HFFc6 (cell line): ENCODE measurements at places on chromosomes 1 and 21. TPM values are rescaled to one million over a fixed set of nuclear protein-coding genes. Genes with fewer than 3 reads are reported as not detected.

Gene IVL
- total RNA-seq = not detected in 3 replicates

Gene TEX50
- not detected in 2 replicates for total RNA-seq

Gene C1orf94
- total RNA-seq = not detected in 3 replicates

- DNase-seq = no peak
- no peak overlapping the region for H3K27ac ChIP-seq
- no peaks in the 10 kb centered on the region; the same call in none of the 2 replicates for H3K27me3 ChIP-seq
- no peak overlapping the region for H3K4me3 ChIP-seq
- peaks cover 24% of the 10 kb centered on the region for H3K4me1 ChIP-seq
Observed at GRCh38 chr1:206729507-206729906, 41.1 kb upstream of the IL19 start.

- DNase-seq = no peak
- peak overlapping the region; percentile 88 for H3K4me3 ChIP-seq
- H3K27me3 ChIP-seq = peaks cover 2% of the 10 kb centered on the region; the same call in 1 of the 2 replicates
- peak overlapping the region; percentile 78 for H3K27ac ChIP-seq
Observed at GRCh38 chr21:32413015-32413504, 554 bp downstream of the EVA1C start.

GRCh38 chr1:67645495-67646144 is 39.4 kb upstream of the GADD45A start:
- H3K27me3 ChIP-seq = no peaks in the 10 kb centered on the region
- no peak for DNase-seq
- H3K4me3 ChIP-seq = no peak overlapping the region
- no peaks in the 10 kb centered on the region; the same call in 1 of the 2 replicates for H3K4me1 ChIP-seq

DNA sequence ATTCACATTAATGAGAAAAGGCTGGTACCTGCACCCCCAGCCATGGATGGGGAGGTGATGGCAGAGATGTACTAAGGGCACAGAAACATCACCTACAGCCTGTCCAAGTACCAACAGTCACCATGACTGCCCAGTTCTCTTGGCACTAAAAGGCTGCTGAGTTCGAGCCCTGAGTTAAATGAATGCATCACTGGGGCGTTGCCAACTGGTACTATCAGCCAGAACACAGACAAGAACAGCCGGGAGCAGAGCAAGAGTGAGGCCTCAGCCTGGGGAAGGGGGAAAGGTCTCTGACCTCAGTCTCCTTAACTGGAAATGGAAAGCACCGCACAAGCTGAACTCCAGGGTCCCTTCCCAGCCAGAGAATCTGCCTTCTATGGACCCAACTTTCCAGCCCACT is 60.5 kb downstream of the GLIS1 start:
- no peak overlapping the region for H3K27ac ChIP-seq
- H3K4me3 ChIP-seq = no peak overlapping the region
- H3K4me1 ChIP-seq = no peaks in the 10 kb centered on the region
- H3K36me3 ChIP-seq = no peaks in the 10 kb centered on the region
- H3K27me3 ChIP-seq = peaks cover 28% of the 10 kb centered on the region
- no peak for DNase-seq

DNA sequence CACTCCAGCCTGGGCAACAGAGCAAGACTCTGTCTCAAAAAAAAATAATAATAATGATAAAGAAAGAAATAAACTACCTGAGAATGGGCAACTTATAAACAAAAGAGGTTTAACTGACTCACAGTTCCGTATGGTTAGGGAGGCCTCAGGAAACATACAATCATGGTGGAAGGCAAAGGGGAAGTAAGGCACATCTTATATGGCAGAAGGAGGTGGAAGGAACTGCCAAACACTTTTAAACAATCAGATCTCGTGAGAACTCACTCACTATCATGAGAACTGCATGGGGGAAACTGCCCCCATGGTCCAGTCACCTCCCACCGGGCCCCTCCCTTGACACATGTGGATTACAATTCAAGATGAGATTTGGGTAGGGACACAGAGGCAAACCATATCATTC is 6.3 kb upstream of the EGLN1 start:
- H3K27ac ChIP-seq = no peak overlapping the region
- H3K4me3 ChIP-seq = no peak overlapping the region
- peaks cover 5% of the 10 kb centered on the region; the same call in 1 of the 2 replicates for H3K36me3 ChIP-seq
- no peak for DNase-seq
- H3K4me1 ChIP-seq = peaks cover 6% of the 10 kb centered on the region
